ENCODE measurements at places on chromosomes 6 and 20.

- DNase-seq: no peak
Observed at GRCh38 chr20:58467572-58468527, 47.3 kb downstream of the APCDD1L start.

DNA sequence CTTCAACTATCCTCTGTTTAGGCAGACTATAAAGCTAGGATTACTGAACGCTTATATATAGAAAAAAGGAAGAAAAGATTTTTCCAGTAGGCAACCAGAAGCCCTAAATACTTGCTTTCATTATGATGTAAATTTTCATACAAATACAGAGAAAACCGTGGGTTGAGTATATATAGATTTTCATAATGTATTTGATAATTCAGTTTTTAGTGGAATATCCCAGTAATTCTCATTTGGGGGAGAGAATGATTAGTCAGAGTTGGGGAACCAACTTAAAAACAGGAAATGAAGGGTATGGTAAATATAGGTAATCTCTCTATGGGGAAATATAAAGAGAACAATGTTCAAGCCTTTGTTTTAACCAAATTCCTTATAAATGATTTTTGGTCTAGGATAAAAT lies 154.0 kb upstream of the CITED2 start:
- no peak for DNase-seq

- no peak for DNase-seq
Observed at GRCh38 chr20:48586730-48587129, 241.1 kb downstream of the PREX1 start.

DNA sequence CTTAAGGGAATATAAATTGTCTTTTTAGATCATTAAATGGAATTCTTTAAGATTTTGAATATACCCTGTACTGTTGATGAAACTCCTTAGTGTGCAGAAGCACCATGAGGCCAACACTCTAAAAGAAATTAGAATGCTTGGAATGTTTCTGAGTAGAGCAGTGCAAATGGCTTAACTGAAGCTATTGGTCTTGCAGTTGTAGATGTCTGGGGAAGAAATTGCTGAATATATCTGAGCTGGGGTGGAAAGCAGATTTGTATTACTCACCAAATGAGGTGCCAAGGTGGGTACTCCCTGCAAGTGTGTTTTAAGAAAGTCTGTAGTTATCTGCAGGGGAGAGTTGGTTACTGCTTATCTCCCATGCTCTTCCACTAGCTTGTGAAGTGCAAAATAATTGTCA lies 119.0 kb downstream of the ADGRG6 start:
- DNase-seq: no peak

DNA sequence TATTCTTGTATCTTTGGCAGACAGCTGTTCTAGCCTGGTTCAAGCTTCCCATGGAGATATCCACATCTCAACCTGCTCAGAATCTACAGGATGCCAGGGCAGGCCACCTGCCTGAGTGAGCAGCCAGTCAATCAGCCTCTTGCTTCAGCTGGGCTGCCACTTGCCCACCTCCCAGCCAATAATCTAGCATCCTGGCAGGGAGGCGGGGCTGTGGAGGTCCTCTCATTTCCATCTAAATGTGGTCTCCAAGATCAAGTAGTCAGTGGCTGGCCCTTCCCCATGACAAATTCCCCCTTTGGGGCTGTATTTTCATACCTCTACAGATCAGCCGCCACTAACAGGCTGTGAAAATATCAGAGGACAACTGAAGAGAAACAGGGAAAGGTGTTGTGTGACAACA lies 33.0 kb upstream of the SPDEF start:
- DNase-seq: no peak

DNA sequence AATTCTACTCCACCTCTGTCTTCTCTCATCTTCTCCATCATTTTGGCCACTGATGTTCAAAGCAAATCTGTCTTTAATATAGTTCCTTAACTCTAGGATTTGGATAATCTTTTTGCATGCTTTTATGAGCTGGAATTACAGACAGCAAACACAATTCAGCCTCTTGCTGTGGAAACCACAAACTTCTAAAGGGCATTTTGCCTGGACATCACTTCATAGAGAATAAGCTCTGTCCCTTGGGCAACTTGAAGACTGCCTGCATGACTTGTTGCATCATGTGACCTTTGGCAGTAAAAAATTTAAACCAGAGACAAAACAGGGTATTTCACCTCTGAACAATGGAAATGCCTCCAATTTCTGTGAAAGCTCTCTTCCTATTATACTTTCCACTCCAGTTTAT lies 74.1 kb upstream of the HDDC2 start:
- DNase-seq: no peak
